ENCODE measurements at places on chromosomes 4 and X.
A peak's percentile ranks its signal among the peaks of the same experiment; 100 is the strongest.

DNA sequence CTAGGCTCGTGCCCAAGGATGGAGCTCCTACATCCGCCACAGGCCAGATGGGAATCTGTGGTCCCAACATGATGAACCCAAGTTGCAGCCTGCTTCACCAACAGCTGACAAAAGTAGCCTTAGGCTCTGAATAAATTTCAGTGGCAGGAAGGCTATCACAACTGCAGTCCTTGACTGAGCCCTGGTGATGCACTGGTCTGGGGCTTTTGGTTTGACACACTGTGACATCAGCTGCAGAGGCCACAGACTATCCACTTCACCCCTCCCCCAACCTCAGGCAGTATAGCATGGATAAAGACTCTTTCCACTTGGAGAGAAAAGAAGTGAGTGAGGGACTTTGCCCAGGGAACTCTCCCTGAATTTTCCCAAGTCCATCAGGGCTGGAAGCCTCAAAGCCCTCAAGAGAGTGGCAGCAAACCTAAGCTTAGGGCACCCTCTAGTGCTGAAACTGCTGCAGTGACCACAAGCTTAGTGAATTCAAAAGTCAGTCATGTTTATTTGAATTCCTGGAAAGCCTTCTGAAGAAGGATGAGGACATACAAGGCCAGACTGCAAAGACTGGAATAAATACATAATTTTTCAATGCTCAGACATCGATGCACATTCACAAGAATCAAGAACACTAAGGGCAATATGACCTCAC is 135.0 kb upstream of the TENT5D start:
- peak; percentile 43 for DNase-seq

DNA sequence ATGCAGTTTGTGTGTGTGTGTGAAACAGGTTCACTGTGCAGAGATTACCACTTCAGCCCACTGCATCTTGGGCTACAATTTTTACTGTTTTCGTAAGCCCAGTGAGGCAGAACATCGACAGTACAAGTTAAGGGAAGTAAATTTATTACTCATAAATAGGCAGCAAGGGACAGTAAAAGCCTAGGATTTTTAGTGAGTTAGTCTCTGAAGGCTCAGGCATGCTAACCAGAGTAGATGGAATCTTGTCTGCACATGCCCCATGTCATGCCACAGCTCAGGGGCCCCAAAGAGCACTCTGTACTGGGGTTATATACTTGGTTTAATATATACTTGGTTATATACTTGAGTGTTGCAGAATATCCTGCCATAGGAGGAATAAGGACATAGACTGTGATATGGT is 825.7 kb downstream of the TECRL start:
- no peak for DNase-seq

DNA sequence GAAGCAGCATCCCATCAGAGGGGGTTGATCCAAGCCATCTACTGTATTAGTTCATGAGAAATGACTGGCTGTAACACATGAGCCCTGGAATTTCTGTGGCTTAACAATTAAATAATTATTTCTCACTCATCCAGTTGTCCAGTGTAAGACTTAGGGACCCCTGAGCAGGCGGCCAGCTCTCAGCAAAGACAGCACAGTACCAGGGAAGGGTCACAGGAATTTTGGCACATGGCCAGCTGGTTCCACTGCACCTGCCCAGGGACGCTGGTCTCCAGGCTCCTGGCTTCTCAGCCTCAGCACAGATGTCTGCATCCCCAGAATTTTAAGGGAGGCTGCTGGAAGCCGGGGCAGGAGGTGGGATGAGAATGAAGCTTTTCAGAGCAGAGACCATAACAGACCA is 93.7 kb upstream of the DHRSX start:
- DNase-seq, result no peak

DNA sequence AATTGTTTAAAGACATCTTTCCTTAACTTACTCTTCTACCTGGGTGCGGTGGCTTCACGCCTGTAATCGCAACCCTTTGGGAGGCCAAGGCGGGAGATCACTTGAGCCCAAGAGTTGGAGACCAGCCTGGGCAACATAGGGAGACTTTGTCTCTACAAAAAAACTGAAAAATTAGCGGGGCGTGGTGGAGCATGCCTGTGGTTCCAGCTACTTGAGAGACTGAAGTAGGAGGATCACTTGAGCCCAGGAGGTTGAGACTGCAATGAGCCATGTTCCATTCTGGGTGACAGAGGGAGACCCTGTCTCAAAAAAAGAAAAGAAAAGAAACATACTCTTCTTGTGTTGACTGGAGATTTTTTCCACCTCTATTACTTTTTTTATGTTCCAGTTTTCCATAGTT is 181.9 kb downstream of the RAPGEF2 start:
- no peak for DNase-seq

DNA sequence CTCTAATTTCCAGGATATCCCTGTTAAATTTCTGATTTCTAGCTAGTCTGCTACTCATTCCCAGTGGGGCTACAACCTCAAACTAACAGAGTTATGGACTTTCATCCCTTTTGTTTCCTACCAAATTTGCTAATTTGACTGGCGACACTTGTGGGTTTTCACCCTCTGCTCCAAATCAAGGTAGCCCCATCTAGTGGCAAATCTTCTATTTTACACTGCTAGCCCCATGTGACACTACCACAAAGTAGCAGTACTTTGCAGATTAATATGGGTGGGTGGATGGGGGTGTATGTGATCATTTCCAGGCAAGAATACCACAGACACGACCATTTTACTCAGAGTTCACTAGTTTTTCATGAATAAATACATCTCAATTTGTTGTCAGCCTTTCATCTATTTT is 150.3 kb downstream of the MSL3 start:
- DNase-seq, result no peak

GRCh38 chr4:44623676-44624075 is 27.7 kb downstream of the YIPF7 start:
- no peak for DNase-seq

All from H9 (cell line).